ENCODE measurements at places on chromosomes 11 and 22. TPM values are rescaled to one million over a fixed set of nuclear protein-coding genes. Genes with fewer than 3 reads are reported as not detected.

DNA sequence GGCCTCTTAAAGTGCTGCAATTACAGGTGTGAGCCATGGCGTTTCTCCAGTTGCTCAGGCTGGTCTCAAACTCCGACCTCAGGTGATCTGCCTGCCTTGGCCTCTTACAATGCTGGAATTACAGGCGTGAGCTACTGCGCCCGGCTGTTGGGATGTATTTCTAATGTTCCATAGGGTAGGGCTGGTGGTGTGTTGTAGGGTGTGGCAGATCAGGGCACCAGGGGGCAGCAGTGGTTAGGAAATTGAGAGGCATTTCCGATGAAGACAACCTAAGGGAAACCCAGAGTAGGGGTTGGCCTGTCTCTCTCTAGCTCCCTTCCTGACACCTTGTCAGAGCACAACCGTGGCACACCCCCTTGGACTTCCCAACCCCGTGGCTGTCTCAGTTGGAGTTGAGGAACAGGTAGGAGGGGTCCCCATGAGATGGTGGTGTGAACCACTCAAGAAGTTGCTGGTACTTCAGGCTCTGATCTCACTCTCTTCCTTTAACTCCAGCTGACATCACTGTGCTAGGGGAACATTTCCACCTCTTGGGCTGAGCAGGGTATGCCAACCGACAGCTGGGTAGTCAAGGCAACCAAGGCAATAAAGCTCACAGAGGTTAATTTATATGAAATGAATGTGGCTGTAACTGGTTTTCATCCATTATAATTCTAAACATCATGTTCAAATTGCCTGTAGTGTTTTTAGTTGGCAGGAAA lies 33.0 kb downstream of the YWHAH start:
- peak; percentile 54 for DNase-seq

Gene CHEK1
- 30.3 TPM for total RNA-seq

DNA sequence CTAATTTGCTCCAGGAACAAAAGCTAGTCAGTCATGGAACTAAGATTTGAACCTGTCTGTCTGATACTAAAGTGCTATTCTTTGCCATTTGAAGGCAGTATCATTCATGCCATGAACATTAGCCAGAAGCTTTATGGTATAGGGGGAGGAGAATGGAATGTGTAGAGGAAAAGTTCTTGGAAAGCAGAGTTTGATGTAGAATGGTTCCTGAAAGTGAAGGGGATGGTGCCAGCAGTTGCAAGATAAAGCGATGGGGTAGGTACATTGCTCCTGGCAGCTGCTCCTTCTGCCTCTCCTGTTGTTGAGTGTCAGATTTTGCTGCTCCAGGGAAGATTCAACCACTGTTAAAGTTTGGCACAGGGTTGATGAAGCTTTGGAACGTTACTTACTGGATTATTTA lies 53.4 kb downstream of the ARHGAP42 start:
- peak; percentile 44 for DNase-seq

GRCh38 chr11:5283882-5284281 lies 14.1 kb upstream of the HBE1 start:
- no peak for DNase-seq

- no peak for DNase-seq
These were observed 586 bp downstream of the OR56A5 start for GRCh38 chr11:5967708-5968107.

- no peak for DNase-seq
These were observed 101.1 kb upstream of the IGLL5 start for GRCh38 chr22:22786301-22787115.

Measured in IMR-90 (cell line).